Urothelium cell line (cell line): ENCODE measurements at places on chromosomes 7 and 10.

DNA sequence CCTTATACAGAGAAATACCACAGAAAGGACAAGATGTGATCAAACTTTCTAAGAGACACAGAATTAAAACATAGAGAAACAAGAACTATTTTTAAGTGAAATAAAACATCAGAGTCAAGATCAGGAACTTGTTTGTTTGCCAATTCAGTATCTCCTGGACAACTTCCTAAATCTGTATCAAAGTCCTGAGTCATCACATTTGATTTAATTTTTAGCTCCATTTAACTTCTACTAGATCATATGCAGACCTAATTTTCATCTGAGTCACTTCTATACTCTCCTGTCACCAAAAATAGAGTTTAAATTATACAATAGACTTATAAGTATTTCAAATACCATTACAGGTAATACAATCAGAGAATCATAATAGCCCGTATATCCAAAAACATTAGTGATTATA is 268.1 kb downstream of the PRKG1 start:
- no peak for DNase-seq

- DNase-seq = no peak
Observed at GRCh38 chr10:24202181-24202570, 6.8 kb upstream of the KIAA1217 start.

DNA sequence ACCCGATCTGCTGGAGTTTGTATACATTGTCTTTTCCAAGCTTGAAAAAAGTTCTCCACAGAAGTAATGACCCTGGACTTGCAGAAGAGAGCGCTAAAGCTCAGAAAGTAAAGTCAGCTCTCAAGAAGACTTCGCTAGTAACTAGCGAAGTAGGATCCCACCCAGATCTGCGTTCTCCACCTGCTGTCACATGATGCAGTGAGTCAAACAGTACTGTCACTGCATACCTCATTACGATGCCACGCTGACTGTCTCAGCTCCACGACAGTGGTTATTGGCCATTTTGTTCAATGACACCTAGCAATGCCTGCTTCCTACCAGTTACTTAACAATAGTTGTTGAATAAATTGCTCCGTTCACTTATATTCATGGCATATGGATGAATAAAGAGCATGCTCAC is 29.7 kb upstream of the SEC61G start:
- DNase-seq = peak; percentile 87

DNA sequence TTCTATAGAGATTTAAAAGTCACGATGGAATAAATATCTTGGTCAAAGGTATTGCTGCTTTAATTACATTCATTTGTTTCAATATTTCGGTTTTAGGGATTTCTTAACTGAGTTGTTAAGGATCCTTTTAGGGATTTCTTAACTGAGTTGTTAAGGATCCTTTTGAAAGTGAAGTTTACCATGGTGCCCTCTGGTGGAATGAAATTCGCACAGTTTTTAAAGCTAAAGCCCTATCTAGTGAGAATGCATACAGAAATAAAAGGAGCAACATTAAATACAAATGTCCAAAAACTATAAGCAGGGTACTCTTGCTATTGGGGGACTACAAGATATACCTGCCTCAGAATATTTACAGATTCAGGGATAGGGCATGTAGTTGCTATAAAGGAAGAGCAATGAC is 193.7 kb downstream of the RNLS start:
- no peak for DNase-seq

DNA sequence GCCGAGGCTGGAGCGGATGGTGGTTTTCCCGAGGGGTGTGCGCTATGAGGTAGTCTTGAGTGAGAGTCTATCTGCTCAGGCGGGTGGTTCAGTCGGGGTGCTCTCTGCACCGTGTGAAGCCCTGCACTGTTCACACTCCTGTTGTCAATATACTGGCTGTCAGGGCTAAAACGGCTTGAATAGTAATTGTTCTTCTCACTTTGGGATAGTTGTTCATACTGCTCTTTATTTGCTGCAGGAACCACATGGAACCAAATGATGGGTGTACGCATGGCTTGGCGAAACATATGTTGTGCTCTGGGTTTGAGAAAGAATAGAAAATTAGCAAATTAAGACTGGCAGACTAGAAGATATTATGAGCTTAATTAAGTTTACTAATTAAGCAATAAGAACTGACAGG is 432.5 kb downstream of the PARD3 start:
- no peak for DNase-seq

DNA sequence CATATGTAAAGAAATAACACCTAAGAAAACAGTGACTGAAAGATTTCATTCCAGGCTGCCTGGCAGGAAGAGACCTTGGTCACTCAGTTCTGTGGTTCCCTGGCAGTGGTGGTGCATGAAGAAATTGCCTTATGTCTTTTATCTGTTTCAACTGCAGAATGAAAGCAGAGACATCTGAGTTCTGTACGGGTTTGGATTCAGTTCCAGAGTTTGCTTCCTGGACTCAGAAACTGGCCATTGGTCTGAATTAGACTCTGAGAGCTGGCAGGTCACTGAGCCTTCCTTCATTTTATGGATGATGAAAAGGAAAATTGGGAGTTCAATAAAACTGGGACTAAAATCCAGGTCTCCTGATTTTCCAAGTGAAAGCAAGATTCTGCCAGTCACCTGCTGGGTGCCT is 428.9 kb upstream of the AUTS2 start:
- no peak for DNase-seq

DNA sequence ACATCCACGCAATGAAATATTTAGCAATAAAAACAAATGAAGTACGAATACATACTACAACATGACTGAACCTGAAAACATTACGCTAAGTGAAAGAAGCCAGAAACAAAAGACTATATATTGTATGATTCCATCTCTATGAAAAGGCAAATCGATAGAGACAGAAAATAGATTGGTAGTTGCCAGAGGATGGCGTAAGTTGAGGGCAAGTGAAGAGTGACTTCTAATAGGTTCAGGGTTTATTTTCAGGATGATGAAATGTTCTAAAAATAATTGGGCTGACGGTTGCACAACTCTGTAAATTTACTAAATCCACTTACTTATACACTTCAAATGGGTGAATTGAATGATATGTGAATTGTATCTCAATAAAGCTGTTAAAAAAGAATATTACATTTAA is 39.5 kb upstream of the TECTB start:
- DNase-seq = no peak

GRCh38 chr7:134565643-134566136 is 16.8 kb downstream of the AKR1B15 start:
- no peak for DNase-seq
